ENCODE measurements at places on chromosomes 1 and 21.

DNA sequence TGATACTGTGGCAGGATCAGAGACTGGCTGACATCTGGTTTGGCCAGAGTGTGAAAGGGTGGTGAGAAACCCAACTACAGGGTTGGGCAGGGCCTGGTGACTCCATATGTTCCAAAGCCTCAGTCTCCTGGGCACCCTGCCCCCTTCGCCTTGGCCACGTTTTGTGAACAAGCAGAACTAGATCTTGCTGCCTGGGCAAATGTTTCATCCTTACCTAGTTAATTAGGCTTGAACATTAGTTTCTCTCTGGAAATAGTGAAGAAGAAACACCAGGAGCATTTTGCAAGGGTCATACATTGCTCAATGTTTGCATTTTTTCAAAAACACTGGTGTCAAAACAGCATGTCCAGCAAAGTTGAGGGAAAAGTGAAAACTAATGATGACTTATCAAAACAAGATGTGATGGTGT is 60.5 kb downstream of the MAP3K7CL start:
- peak; percentile 59 for DNase-seq

DNA sequence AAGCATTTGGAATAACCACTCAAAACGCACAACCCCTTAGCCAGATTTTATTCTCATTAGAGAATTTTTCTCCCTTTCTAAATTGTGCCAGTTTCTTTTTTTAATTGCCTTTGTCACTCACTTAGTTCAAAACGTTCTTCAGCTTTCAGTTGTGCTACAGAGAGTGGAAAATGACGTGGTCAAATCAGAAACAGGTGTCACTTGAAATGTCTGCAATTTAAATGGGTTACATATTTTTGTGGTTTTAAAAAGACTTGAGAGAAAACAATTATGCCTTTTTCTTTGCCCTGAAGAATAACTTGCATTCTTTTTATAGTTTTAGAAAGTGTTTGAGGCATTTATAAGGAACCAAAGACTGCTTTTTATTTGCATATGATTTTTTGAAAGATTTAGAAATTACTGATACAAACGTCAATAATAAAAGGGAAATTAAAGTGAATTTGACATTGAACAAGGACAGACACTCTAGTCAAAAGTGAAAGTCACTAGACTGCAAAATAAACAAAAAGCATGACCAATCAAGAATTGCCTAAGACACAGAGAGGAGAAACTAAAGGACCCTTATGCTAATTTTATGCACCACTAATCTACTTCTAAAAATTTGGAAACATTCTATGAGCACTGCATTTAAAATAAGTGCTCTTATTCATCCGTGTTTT is 191.0 kb downstream of the TPR start:
- no peak for DNase-seq

- DNase-seq = no peak
Observed at GRCh38 chr1:209989525-209989924, 51.5 kb downstream of the SYT14 start.

- DNase-seq = no peak
Observed at GRCh38 chr1:47709019-47709871, 271.4 kb downstream of the FOXD2 start.

DNA sequence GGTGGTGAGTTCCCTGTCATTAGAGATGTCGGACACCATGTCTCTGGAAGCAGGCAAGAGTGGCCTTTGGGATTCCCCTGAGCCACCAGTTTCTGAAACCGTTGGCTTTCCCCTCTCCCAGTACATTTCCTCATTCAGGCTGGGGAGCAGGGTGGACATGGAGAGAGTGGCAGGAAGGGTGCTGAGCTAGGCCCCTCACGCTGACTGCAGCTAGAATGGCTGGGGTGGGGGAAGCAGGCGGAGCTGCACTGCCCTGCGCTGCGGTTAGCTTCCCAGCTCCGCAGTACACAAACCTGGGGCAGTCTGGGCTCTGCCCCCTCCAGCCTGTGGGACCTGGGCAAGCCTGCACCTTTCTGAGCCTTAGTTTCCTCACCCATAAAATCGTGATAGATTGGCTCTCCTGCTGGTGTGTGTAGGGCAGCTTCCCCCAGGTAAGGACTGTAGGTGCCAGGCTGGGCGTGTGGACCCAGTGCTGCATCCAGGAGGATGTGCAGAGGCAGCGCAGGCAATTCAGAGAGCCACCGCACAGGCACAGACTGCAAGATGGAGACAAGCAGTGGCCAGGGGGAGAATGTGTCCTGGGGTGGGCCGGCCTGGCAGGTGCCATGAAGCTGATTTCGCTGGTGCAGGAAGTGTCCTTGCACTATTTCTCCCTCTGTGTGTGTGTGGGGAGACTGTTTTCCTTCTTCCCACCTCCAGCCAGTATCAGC is 3.0 kb downstream of the PLA2G2F start:
- DNase-seq = no peak

DNA sequence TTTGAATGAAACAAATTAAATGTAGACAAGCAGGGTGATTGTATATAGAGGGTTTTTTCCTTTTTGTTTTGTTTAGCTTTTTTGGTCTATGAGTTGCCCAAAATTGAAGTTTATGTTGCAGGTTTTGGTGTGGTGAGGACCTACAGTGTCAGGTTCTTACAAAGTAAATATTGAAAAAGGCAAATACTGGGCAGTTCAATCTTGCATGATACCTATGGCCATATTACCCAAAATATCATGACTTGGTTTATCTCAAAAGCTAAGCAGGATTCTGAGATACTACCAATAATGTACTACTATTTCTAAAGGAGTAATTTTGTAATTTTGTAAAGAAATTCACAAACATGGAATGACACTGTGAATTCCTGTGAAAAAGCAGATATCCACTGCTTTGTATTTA is 1.8 kb downstream of the DNAJB4 start:
- DNase-seq = no peak

DNA sequence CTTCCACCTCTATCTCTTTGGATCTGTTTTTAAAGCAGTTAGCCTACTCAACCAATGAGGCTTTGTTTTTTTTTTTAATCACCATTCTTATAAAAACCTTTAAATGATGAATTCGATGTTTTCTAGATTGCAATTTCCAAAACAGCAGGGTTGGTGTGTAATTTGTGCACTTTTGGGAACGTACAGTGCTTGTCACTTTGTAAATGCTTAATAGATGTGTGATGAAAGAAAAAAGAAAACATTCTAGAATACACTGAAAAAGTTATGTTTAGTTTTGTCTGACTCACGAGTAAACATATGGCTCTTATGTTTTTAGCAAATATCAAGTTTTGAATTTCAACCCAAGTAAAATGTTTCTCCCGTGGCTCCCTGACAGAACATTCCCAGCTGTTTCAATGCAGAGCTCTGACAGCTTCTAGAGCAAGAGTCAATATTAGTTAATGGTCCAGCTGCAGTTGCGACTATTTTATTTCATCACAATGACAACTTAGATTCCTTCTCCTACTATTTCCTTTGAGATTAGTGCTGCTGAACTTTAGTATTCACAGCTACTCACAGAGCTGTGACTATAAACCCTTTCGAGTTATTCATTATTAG is 362.5 kb upstream of the ADAMTS5 start:
- no peak for DNase-seq

DNA sequence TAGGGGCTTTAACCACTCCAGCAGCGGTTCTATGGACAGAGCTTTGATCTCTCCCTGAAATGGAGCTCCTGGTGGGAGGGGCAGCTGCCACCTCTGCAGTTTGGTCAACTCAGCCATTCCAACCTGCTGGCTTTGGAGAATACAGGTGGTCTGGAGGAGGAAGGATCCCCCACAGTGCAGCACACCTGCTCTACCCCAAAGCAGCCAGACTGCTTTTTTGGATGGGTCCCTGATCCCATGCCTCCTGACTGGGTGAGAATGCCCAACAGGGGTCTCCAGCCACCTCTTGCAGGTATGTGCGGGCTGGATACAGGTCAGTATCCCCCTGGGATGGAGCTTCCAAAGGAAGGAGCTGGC is 53.9 kb downstream of the TPTE start:
- DNase-seq = no peak

DNA sequence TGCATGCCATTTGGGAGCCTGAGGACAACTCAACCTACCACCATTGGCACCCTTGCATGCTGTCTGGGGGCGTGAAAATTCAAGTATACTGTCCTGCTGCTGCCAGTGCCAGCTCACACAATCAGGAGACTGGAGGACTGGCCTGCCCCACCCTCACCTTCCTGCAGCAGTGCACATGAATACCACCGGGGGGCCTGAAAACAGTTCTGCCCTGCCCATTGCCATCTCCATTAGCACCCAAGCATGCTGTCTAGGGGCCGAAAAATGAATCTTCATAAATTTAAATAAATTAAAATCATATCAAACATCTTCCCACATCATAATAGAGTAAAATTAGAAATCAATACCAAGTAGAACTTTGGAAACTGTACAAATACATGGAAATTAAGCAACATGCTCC is 322.1 kb upstream of the TMPRSS15 start:
- no peak for DNase-seq

- DNase-seq = no peak
Observed at GRCh38 chr1:198333744-198334143, 176.9 kb downstream of the NEK7 start.

DNA sequence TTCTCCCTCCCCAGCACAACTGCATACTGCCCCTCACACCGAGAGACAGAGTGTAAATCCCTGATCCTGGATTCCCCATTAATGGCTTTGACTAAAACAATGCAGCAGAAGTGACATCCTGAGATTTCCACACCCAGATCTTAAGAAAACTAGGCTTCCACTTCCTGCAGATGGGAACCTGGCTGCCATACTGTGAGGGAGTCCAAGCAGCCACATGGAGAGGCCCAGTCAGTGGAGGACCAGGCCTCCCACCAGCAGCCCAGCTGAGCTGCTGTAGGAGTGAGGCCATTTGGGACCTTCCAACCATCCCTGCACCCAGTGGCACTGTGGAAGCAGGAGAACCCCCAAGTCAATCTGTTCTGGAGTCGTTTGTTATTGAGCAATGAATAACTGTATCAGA is 120.6 kb downstream of the CRYAA start:
- no peak for DNase-seq

DNA sequence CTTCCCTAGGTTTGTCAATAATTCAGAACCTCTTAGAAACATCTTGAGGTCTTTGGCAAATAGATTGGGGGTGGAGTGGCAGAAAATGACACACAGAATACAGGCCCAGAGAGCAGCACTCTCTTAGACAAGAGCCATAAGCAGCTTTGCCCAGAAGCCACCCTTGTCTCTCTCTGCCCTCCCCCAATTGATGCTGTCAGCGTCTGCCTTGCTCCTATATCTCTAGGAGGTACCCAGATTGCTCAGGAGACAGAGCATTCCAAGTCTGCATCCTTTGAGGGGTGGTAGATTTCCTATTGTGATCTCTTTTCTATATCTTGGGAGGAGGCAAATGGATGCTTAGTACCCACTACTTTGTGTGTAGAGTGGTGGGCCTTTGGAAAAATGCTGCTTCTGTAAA is 1.8 kb downstream of the RGL1 start:
- no peak for DNase-seq

DNA sequence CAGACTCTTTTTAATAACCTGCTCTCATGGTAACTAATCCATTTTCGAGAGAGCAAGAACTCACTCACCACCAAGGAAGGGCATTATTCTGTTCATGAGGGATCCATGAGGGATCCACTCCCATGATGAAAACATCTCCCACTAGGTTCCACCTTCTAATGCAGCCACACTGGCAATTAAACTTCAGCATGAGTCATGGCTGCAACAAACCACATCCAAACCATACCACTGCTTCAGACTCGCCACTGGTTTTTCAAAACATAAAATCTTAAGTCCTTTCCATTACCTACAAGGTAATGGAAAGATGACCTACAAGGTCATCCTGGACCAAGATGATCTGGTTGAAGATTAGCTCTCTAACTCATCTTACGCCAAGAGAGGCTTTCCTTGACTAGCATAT is 405.1 kb downstream of the VAV3 start:
- DNase-seq = no peak

- peak; percentile 92 for DNase-seq
Observed at GRCh38 chr1:192805832-192806323, 3.0 kb upstream of the RGS2 start.

GRCh38 chr1:54934869-54935268 is 45.6 kb upstream of the TMEM61 start:
- DNase-seq = peak; percentile 94

GRCh38 chr1:77718181-77718580 is 35.7 kb upstream of the ZZZ3 start:
- DNase-seq = no peak

DNA sequence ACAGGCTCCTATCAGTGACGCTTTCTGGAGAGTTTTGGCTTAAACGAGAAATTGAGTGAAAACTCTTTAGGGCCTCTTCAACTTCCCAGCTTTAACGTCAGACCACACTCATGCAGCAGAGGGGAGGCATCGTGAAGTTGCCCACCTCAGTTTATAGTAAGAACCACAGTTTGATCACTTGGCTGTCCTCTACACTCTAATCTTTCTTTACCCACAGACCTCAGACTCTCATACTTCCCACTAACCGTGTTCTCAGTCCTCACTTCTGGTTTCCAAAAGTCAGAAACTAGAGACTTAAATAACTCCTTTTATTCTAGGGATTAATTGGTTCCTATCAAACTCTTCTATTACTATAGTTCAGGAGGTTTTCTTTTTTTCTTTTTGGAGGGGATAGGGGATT is 302.2 kb downstream of the NTNG1 start:
- no peak for DNase-seq

GRCh38 chr1:175864625-175865024 is 121.2 kb upstream of the TNR start:
- DNase-seq = no peak

GRCh38 chr1:63915121-63915520 is 141.3 kb downstream of the ROR1 start:
- no peak for DNase-seq

DNA sequence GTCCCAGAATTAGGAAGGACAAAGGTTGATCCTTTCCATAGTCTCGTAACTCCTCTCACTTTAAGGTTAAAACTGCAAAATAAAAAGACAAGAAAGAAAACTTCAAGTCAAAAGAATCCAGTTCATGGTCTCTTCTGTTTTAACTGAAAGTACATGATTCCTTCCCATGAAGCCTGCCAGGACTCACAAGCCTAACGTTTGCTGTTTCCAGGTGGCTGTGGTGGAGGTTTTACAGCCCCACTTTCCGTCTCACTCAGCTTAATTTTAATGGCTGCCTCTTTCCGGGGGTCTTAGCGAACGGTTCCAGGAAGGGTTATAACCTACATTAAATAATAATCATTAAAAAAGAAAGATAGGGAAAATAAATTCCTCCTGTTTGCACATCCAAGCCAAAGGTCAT is 136.8 kb upstream of the SPAG17 start:
- no peak for DNase-seq

- DNase-seq = no peak
Observed at GRCh38 chr1:24283326-24284155, 35.6 kb upstream of the GRHL3 start.

DNA sequence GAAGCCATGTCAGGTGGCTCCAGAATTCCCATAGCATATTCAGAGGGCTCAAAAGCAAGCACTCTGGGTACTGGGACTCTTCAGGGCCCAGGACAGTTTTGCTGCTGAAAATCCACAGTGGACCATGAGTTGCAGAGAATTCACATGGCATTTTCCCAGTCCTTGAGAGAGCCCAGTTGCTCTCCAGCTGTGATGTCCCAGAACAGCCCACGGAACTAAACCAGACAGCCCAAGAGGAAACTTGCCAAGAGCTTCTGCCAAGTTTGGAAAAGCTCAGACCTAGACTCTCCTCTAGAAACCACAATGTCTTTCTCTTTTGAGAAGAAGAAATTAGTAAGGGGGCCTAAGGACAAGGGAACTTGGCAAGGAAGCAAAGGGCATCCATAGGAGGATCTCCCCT is 69.4 kb downstream of the RGS2 start:
- DNase-seq = no peak

Measured in AG09309 (cell line).